NCI-H2081 treated with DMSO at 0.1 percent for 48 hours (cell line): ENCODE measurements at places on chromosomes 7 and 10.

DNA sequence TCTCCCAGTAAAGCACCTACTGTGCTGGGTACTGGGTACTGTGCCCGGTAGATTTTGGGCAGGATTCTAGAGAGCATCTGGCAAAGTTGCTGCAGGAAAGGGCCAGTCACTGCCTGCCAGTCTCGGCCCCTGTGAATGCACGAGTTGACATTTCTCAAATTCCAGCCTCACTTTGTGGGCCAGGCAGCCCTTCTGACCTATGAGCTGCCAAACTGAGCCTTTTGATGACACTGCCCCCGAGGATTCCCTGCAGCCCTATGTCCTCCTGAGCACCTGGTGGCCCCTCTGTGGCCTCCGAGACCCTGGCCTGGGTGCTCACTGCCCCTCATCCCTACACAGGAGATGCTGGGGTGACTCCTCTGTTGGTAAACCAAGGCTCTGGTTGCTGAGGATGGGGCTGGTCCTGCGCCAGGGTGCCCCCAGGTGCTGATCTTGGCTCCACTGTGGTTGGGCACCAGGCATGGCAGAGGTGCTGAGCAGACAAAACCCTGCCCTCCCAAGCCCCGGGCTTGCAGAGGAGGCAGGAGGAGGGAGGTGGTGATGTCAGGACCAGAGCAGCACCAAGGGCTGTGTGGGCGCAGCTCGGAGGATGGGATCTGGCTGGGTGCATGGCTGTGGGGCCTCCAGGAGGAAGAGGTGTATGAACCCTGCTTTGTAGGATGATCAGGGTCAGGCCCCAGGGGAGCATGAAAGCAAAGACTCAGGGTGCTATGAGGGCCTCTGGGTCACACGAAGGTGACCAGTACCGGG is 16.2 kb downstream of the LHPP start:
- no peak for DNase-seq

GRCh38 chr7:132680590-132680989 is 104.3 kb upstream of the PLXNA4 start:
- DNase-seq: no peak

GRCh38 chr7:148698007-148698396 is 701 bp upstream of the CUL1 start:
- no peak for DNase-seq

DNA sequence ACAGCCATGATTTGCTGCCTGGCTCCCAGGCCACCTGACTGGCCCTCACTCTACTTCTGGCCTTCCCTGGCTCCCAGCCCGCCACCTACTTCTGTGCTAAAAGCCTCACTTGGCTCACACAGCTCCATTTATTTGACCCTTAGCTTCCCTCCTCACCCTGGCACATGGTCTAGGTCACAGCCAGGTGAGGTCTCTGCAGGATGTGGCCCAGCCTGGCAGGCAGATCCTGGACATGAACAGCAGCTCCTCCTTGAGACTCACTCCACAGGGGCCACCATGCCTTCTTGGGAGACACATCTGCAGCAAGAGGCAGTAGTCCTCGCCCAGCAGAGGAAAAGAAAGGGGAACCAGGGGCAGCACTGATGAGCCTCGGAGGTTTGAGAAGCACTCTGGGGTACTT is 64.6 kb downstream of the GRID1 start:
- DNase-seq: no peak

- DNase-seq: no peak
Observed at GRCh38 chr7:34191771-34192479, 286.6 kb downstream of the BMPER start.

- no peak for DNase-seq
Observed at GRCh38 chr10:69051303-69051702, 36.6 kb upstream of the SRGN start.

DNA sequence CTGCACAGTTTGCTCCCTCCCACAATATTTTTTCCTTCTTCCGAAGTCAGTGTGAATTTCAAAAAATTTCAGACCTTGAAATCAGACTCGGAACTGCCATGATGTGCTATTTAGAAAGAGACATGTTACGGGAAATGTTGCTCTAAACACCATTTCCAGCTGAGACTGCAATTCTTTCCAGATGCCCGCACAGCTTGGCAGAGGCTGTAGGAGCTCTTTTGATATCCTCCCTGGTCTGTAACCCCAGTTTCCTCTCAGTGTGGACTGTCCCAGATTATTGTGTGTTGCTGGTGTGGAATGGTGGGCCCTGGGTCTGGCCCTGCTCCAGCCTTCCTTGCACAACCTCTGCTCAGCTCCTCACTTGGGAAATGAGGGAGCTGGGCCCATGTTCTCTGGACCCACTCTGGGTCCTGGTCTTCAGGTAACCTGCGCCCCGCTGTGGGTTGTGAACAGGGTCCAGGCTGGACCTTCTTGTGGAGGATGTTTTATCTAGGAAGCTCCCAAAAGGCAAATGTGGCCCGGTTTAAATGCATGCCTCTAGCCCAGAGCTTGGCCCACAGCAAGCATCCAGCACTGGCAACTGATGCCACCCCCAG is 172.8 kb upstream of the CXCL12 start:
- no peak for DNase-seq

- no peak for DNase-seq
Observed at GRCh38 chr10:5566614-5567013, 41.9 kb downstream of the CALML3 start.

DNA sequence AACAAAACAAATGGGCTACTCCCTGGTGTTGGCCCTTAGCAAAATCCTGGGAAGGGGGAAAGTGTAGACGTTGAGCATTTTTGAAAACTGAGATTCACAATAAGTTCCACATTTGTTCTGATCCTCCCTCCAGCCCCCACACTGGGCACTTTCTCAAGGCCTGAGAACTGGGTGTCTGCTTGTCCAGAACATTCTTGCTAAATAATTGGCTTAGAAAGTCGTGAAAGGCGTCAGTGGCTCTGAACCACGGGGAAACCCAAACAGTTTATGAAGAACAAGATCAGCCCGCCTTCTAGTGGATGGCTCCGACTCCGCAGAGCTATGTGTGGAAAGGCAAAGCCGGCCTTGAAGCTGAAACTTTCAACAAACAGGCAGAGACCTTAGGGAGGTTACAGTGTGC is 370.1 kb downstream of the PRPF18 start:
- DNase-seq: no peak

- no peak for DNase-seq
Observed at GRCh38 chr10:52284416-52285013, 29.6 kb upstream of the DKK1 start.

DNA sequence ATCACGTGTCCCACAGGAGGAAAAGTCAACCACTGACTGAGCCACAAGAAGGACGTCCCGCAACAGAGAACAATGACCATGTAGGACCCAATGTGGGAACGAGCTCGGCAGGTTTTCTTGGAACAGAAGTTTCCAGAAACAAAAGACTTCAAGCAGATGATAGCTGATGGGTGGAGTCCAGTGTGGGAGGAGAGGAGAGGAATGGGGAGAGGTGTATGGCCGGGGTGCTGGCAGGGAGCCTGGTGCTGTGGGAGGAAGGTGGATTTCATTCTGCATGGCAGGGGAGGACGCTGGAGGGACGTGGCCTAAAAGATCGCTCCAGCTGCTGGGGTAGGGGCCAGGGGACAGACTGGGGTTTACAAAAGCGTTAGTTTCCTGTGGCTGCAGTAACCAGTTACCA is 48.5 kb upstream of the LMTK2 start:
- DNase-seq: no peak

- no peak for DNase-seq
Observed at GRCh38 chr7:159105832-159106811, 38.5 kb downstream of the VIPR2 start.
